Central memory CD8-positive, alpha-beta T cell (primary cell): ENCODE measurements at places on chromosomes 13 and 19.

- DNase-seq: no peak
Measured at GRCh38 chr13:41460930-41461329, 3.6 kb downstream of the RGCC start.

GRCh38 chr13:44211704-44212346 lies 161.8 kb upstream of the SERP2 start:
- DNase-seq: no peak

GRCh38 chr19:51398096-51398704 lies 7.8 kb upstream of the C19orf84 start:
- DNase-seq: no peak

DNA sequence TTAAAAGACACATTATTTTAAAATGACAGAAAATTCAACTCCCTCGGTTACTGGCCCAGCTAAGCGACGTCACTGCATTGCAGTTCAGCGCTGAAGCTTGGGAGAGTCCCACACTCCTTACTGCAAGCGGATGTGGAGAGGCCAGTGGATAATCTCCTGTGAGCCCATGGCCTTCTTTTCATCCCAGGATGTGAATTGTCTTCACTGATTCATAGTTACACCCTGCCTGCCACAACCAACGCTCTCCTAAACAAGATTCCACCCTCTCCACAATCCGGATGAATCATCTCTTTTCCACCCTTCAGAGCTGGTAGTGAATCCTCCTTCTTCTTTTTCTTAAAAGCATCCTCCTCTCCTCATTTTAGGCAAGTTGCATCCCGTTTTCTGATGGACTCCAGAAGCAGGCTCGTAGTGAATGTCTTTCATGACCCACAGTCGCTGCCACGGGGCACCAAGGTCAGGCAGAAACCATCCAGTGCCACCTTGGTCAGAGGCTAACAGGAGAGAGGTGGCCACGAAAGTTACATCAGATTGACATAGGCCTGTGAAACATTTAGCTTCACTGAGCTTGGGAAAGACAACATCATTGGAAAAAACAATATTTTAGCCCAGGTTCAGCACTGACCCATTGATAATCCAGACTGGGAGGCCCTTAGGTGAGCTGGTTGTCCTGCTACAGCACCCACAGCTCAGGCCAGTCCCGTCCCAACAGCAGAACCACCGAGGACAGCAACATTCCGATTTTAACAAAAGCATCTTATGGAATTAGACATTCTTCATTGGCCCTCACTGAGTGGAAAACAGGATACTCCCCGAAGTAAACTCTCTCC lies 2.0 kb downstream of the GJB2 start:
- no peak for DNase-seq

- no peak for DNase-seq
Measured at GRCh38 chr13:50715402-50716146, 127.9 kb downstream of the DLEU7 start.

- DNase-seq: no peak
Measured at GRCh38 chr13:54210397-54211049, 1181.9 kb downstream of the OLFM4 start.
